Muscle of leg (tissue), 16 donors: ENCODE measurements at places on chromosomes 3 and 15. TPM values are rescaled to one million over a fixed set of nuclear protein-coding genes. Genes with fewer than 3 reads are reported as not detected.

DNA sequence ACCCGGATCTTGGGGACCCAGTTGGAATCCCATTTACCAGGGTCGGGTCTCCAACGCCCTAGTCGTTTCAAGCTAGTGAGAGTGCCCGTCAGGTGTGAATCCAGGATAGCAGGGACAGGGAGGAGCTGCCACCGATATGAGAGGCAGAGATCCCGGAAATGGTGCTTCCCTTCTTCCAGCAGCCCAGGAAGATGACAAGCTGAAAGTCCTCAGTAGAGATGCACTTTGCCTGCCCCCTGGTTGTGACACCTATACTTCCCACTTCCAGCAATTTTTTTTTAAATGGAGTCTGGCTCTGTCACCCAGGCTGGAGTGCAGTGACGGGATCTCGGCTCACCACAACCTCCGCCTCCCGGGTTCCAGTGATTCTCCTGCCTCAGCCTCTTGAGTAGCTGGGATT, 503.0 kb downstream of the NTRK3 start:
- H3K4me3 ChIP-seq = no peak overlapping the region
- H3K36me3 ChIP-seq = no peaks in the 10 kb centered on the region
- no peak for DNase-seq

DNA sequence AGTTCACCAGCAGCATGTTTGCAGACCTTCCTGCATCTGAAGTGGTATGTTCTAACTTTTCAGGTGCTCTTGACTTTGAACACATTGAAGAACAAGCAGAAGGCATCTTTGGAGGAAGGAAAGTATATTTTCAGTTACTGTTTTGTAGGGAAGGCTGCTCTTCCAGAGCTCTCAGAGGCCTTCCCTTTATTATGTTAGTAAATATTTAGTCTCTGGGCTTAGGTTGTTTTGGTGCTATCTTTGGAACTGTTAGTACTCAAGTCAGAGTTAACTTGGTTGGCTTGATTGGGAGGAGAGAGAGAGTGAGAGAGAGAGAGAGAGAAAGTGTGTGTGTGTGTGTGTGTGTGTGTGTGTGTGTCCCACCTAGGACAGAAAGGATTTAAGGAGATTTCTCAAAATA, 188.2 kb downstream of the ITPR1 start:
- no peaks in the 10 kb centered on the region for H3K27me3 ChIP-seq
- H3K36me3 ChIP-seq = peaks cover 29% of the 10 kb centered on the region
- no peak overlapping the region for H3K4me3 ChIP-seq
- H3K4me1 ChIP-seq = no peaks in the 10 kb centered on the region

DNA sequence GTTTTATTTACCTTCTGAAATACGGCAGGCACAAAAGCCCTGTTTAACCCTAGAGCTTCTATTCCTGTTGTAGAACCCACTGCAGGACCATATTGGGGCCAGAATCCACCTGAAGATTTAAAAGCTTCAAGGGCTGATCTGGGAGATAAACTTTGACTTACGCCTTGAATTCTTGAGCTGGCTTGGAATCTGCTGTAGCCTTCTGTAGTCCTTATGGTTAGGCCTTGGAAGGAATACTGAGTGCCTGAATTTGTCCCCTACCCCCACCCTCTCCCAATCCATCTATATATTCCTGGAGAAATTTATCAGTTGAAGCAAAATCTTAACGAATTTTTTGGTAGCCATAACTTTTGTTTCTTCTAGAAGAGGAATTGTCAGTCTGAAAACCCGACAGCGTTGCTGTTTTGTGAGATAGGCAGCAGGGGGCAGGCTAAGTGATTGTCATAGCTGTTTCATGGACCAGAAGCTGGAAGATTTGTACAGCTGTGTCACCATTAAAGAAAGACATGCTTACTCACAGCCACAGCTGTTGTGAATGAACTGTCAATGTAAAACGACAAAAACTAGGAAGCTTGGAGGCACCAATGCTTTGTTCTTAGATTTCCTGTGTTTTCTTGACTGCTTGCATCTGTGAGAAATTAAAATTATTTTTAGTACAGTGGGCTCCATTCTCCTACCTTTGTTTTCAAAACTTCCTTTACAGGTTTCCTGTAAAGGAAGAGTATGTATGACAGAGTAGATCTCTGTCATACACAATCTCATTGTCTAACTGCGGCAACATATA, 12.8 kb downstream of the LXN start:
- no peaks in the 10 kb centered on the region for H3K27me3 ChIP-seq
- peaks cover 34% of the 10 kb centered on the region for H3K36me3 ChIP-seq
- no peak overlapping the region for H3K4me3 ChIP-seq
- H3K27ac ChIP-seq = peak overlapping the region; percentile 70
- peak; percentile 76 for DNase-seq

DNA sequence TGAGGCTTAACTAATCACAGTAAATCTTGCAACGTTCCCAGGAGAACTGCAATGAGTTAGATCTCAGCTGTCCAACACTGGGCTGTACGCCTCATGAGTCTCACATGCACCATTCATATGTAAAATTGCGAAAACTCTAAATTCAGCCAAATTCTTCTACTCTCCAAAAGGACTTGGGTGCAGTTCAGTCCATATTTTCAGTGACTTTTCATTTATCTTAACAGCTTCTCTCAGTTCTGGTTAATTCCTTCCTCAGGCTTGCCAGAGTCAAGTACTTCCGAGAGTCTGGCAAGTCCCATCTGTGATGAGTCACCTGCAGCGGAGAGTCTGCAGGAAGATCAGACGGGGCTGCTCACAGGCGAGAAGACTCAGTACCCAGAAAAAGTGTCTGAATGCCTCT, 11.5 kb downstream of the CCDC80 start:
- peak; percentile 96 for DNase-seq
- H3K36me3 ChIP-seq = no peaks in the 10 kb centered on the region
- no peak overlapping the region for H3K4me3 ChIP-seq
- peaks cover 6% of the 10 kb centered on the region for H3K4me1 ChIP-seq
- no peaks in the 10 kb centered on the region for H3K27me3 ChIP-seq
- H3K27ac ChIP-seq = no peak overlapping the region

- H3K36me3 ChIP-seq = peaks cover 1% of the 10 kb centered on the region
- H3K27ac ChIP-seq = no peak overlapping the region
- DNase-seq = no peak
- no peaks in the 10 kb centered on the region for H3K27me3 ChIP-seq
- H3K4me3 ChIP-seq = no peak overlapping the region
Measured at GRCh38 chr3:43608751-43609150, 13.1 kb downstream of the ANO10 start.

- H3K27me3 ChIP-seq = no peaks in the 10 kb centered on the region
- H3K4me1 ChIP-seq = peaks cover 9% of the 10 kb centered on the region
- peak within 1 kb of the TSS; percentile 92 for H3K27ac ChIP-seq
- H3K36me3 ChIP-seq = no peaks in the 10 kb centered on the region
- peak; percentile 96 for DNase-seq
Measured at GRCh38 chr3:122793568-122794416, at the start of gene HSPBAP1. HSPBAP1 (minus strand) TSS chr3:122793831; CDS start chr3:122793680, 151 bp downstream.

GRCh38 chr3:99049164-99049563, 147.7 kb upstream of the DCBLD2 start:
- no peak overlapping the region for H3K4me3 ChIP-seq
- H3K27ac ChIP-seq = no peak overlapping the region
- DNase-seq = no peak
- H3K36me3 ChIP-seq = no peaks in the 10 kb centered on the region
- no peaks in the 10 kb centered on the region for H3K27me3 ChIP-seq

DNA sequence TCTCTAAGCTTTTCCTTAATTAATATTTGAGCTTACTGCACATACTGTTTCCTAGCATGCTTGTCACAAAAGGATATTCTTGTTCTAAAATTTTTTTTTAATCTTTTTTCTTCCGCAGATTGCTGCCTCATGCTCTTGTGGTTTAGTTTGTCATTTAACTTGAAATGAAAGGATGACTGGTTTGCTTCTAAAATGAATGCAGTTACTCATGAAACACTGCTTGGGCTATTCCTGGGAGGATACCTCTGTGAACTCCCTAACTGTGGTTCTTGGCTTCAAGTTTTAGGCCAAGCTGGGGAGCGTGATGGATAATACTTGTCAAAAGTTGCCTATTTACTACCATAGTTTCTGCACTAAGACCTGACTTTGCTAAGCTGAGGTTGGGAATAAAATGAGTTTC, 64.0 kb downstream of the USP13 start:
- peaks cover 8% of the 10 kb centered on the region for H3K4me1 ChIP-seq
- no peak overlapping the region for H3K4me3 ChIP-seq
- peaks cover 8% of the 10 kb centered on the region for H3K36me3 ChIP-seq
- H3K27ac ChIP-seq = no peak overlapping the region
- no peak for DNase-seq

GRCh38 chr3:111277226-111277625, 205.6 kb downstream of the NECTIN3 start:
- H3K4me3 ChIP-seq = no peak overlapping the region
- H3K36me3 ChIP-seq = no peaks in the 10 kb centered on the region
- no peaks in the 10 kb centered on the region for H3K4me1 ChIP-seq
- peak; percentile 47 for DNase-seq
- no peaks in the 10 kb centered on the region for H3K27me3 ChIP-seq

- no peaks in the 10 kb centered on the region for H3K36me3 ChIP-seq
- H3K4me3 ChIP-seq = no peak overlapping the region
- no peaks in the 10 kb centered on the region for H3K27me3 ChIP-seq
- no peak overlapping the region for H3K27ac ChIP-seq
- no peaks in the 10 kb centered on the region for H3K4me1 ChIP-seq
Measured at GRCh38 chr3:153099131-153099530, 62.9 kb upstream of the RAP2B start.

DNA sequence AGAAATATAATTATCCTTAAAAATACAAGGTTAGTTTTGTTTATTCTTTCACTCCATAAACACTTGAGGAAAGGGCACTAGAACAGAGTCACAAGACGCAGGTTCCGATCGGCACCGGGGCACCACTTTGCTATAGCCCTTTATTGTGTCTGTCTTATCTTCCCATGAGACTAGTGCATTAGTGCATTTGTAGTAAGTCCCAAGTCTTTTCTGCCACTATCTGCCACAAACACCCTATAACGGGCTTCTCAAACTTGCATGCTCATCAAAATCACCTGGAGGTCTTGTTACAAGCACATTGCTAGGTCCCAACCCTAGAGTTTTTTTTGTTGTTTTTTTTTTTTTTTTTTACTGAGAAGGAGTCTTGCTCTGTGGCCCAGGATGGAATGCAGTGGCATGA, 213.1 kb downstream of the FOXP1 start:
- H3K4me3 ChIP-seq = no peak overlapping the region
- H3K4me1 ChIP-seq = no peaks in the 10 kb centered on the region
- no peaks in the 10 kb centered on the region for H3K36me3 ChIP-seq
- no peak overlapping the region for H3K27ac ChIP-seq
- DNase-seq = no peak
- H3K27me3 ChIP-seq = no peaks in the 10 kb centered on the region

- peaks cover 36% of the 10 kb centered on the region for H3K4me1 ChIP-seq
- no peaks in the 10 kb centered on the region for H3K27me3 ChIP-seq
- peak overlapping the region; percentile 59 for H3K27ac ChIP-seq
- no peaks in the 10 kb centered on the region for H3K36me3 ChIP-seq
- DNase-seq = peak; percentile 78
Measured at GRCh38 chr15:66095871-66096687, 157.5 kb downstream of the MEGF11 start.

GRCh38 chr15:69786136-69786701, 311.5 kb downstream of the TLE3 start:
- peaks cover 6% of the 10 kb centered on the region for H3K4me1 ChIP-seq
- H3K27me3 ChIP-seq = peaks cover 6% of the 10 kb centered on the region
- DNase-seq = no peak
- no peak overlapping the region for H3K27ac ChIP-seq
- H3K36me3 ChIP-seq = no peaks in the 10 kb centered on the region

DNA sequence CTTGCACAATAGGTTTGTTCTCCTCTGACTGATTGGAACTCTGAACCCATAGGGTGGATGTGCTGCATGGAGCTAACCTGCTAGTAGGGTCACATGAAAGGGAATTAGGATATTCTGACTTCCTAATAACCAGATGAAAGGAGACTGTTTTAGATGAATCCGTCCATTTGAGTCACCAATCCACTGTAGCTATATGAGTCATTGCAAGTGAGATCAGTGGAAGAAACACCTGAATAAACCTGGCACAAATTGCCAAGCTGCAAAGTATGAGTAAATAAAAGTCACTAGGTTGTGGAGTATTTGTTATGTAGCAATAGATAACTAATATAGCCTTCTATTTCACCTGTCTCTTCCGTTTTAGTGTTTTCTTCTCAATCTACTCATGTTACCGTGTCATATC, 584.4 kb downstream of the PDCD6IP start:
- no peaks in the 10 kb centered on the region for H3K4me1 ChIP-seq
- H3K27ac ChIP-seq = no peak overlapping the region
- no peaks in the 10 kb centered on the region for H3K36me3 ChIP-seq
- DNase-seq = no peak

DNA sequence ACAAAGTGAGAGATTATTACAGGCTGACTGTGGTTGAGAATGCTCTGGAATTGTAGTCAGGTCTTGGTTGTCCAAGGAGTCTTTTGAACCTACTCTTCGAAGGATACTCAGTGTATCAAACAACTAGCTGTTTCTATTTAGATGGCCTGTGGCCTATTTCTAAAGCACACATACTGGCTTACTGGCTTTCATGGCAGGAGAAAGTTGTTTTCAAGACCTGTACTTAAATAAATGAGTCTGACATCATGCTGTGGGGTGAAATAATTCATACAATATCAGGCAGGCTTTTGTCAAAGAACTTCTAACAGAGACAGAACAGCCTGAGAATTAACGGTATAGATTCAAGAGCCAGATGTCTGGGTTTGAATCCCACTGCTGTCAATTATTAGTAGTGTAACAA, 316.7 kb upstream of the SEMA6D start:
- H3K4me3 ChIP-seq = no peak overlapping the region
- H3K4me1 ChIP-seq = no peaks in the 10 kb centered on the region
- H3K36me3 ChIP-seq = no peaks in the 10 kb centered on the region
- no peak for DNase-seq
- H3K27ac ChIP-seq = no peak overlapping the region
- H3K27me3 ChIP-seq = no peaks in the 10 kb centered on the region

DNA sequence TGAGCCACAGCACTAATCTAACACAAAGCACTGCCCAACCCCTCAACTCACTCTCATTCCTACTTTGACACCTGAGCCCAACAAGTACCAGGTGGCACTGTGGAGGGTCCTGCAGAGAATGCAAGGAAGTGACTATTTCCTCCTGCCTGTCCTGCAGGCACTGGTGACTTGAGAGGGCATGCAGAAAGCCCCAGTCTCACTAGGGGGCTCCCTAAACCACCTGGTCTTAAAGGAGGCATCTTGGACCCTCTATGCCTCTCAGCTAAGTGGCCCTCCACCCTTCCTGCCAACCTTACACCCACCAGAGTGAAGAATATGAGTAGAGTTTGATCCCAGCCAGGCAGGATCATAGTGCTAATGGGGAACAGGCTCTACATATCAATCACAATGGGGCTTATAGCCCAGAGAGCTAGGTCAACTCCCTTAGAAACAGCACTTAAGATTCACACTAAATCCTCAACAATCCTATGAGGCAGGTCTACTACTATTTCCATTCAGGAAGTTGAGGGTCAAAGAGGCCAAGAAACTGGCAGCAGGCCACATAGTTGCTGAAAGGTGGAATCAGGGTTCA, 15.2 kb downstream of the TRAIP start:
- peaks cover 27% of the 10 kb centered on the region for H3K4me1 ChIP-seq
- H3K4me3 ChIP-seq = no peak overlapping the region
- no peaks in the 10 kb centered on the region for H3K27me3 ChIP-seq
- peaks cover 34% of the 10 kb centered on the region for H3K36me3 ChIP-seq
- DNase-seq = peak; percentile 39

The GLDN gene
- 0.84 TPM for total RNA-seq

The UPK1B gene
- total RNA-seq = not detected

The PYDC2 gene
- not detected for total RNA-seq

The PDZRN3 gene
- 57.1 TPM for total RNA-seq

The SLC6A20 gene
- total RNA-seq = 0.09 TPM

The NOX5 gene
- 0.09 TPM for total RNA-seq

The SLC51A gene
- total RNA-seq = 0.44 TPM

The GREM1 gene
- total RNA-seq = 1.3 TPM
